ENCODE measurements at places on chromosomes 1 and 21. TPM values are rescaled to one million over a fixed set of nuclear protein-coding genes. Genes with fewer than 3 reads are reported as not detected.

- H3K4me1 ChIP-seq = no peaks in the 10 kb centered on the region
- no peaks in the 10 kb centered on the region for H3K27me3 ChIP-seq
- H3K36me3 ChIP-seq = no peaks in the 10 kb centered on the region
- no peak overlapping the region for H3K4me3 ChIP-seq
- no peak overlapping the region for H3K27ac ChIP-seq
Measured at GRCh38 chr1:197307136-197307535, 39.1 kb downstream of the CRB1 start.

- peak overlapping the region; percentile 86 for H3K27ac ChIP-seq
- peak overlapping the region; percentile 77 for H3K4me3 ChIP-seq
- H3K27me3 ChIP-seq = no peaks in the 10 kb centered on the region
- peaks cover 87% of the 10 kb centered on the region for H3K4me1 ChIP-seq
- DNase-seq = no peak
Measured at GRCh38 chr21:25425156-25425555, 182.1 kb downstream of the MRPL39 start.

DNA sequence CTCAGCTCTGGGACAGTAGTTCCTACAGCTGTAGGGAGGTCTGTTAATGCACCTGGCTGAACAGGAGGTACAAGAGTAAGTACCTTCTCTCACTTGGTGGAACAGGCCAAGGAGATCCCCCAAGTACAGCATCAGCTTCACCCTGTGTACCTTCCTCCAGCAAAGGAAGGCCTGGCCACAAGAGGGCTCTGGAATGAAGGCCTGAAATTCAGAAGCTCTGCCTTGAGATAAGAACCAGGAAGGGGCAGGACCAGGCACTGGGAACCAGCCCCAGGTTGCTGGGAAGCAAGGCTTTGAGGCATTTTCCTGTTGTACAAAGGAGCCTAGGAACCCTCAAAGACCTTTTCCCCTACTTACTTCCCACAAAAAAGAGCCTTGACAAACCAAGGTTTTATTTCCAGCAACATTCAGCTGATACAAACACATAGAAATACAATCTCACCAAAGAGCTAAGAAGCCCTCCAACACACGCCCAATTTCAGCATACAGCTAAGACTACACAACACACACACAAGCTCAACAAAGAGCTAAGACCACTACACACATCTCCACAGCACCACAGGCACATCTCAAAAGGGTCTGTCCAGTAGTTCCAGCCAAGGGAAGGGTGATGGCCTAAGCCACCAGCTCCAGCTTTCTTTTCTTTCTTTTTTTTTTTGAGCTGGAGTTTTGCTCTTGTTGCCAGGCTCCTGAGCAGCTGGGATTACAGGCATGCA lies 23.5 kb downstream of the F11R start:
- peaks cover 32% of the 10 kb centered on the region for H3K4me1 ChIP-seq
- no peak overlapping the region for H3K4me3 ChIP-seq
- DNase-seq = peak; percentile 34
- no peaks in the 10 kb centered on the region for H3K36me3 ChIP-seq
- no peak overlapping the region for H3K27ac ChIP-seq

DNA sequence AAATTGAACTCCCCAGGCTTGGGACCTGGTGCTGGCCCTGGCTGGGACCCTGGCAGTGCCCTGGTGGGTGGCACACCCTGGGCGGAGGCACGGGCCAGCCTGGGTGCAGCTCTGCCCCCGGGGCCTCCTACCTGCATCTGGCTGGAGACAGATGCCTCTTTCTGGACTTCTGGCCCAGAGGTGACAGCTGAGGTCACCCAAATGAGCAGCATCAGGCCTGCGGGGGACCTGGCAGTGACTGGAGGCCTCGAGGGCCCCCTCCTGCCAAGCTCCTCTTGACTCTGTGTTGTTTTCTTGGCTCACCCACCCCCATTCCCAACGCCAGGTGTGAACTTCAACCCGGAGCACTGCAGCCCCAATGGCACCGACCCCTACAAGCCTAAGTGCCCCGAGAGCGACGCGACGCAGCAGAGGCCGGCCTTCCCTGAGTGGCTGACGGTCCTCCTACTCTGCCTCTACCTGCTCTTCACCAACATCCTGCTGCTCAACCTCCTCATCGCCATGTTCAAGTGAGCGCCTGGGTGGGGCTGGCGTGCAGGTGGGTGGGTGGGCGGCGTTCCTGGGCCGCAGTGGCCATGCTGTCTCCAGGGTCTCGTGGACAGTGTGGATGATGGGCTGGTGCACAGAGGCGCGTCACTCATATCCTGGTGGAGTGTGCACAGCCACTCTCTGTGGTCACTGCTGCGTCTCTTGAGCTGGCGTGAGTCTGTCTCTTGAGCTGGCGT lies 41.6 kb upstream of the LRRC3 start:
- no peaks in the 10 kb centered on the region for H3K4me1 ChIP-seq
- DNase-seq = no peak
- no peak overlapping the region for H3K27ac ChIP-seq

- no peaks in the 10 kb centered on the region for H3K36me3 ChIP-seq
- H3K27me3 ChIP-seq = peaks cover 49% of the 10 kb centered on the region
- no peak for DNase-seq
- H3K4me3 ChIP-seq = no peak overlapping the region
- no peak overlapping the region for H3K27ac ChIP-seq
- peaks cover 12% of the 10 kb centered on the region for H3K4me1 ChIP-seq
Measured at GRCh38 chr1:14602136-14602535, 3.7 kb downstream of the KAZN start.

DNA sequence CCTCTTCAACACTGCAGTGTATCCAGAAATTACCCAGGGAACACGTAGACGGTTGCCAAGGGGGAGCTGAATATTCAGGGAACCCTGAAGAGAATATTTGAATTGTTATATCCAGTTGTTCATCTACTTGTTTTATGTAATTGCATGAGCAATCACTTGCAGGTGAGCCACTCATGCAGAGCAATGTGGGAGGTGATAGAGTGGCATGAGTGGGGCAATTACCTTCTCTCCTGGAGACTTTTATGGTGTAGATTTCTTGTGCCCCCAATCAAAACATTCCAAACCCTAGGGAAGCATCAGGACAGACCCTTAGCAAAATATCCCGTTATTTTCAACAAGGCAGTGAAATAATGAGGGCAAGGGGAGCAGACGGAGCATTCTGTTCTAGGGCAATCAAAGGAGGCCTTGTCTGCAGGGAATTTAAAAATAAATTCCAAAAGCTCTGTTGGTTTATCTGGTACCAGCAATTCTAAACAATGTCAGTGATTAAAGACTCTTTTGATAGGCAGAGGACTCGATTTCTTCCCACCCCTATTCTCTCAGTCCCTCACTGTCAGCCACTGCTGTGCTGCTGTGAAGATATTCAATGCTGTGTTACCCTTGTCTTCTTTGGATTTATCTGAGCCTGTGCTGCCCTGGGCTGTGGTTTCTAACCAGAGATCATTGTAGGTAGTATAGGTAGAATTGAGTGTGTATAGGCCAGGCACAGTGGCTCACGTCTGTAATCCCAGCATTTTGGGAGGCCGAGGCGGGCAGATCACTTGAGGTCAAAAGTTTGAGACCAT lies 180.2 kb upstream of the MAP1LC3C start:
- no peaks in the 10 kb centered on the region for H3K4me1 ChIP-seq
- H3K27me3 ChIP-seq = no peaks in the 10 kb centered on the region
- H3K4me3 ChIP-seq = no peak overlapping the region
- no peak overlapping the region for H3K27ac ChIP-seq
- H3K36me3 ChIP-seq = no peaks in the 10 kb centered on the region

GRCh38 chr21:42737951-42738590 lies 84.7 kb downstream of the PDE9A start:
- DNase-seq = peak; percentile 51
- no peaks in the 10 kb centered on the region for H3K27me3 ChIP-seq
- H3K4me3 ChIP-seq = peak overlapping the region; percentile 86
- peaks cover 41% of the 10 kb centered on the region for H3K4me1 ChIP-seq

DNA sequence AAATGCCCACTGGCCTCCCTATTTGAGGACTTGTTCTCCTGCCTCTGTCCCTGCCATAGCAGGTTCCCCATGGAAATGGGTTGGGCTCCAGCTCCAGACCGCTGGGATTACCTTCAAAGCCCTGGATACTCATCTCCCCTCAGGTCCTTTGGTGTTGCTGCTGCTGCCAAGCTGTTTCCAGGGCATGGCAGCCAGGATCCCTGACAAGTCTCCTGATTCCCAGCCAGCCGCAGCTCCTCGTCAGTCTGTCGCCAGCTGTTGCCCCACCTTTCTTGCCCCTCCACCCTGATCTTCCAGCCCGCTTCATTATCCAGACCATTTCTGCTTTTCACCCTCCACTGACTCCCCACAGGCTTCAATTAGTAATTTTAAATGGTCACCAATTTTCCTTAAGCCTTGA lies 68.3 kb upstream of the KCND3 start:
- H3K36me3 ChIP-seq = no peaks in the 10 kb centered on the region
- no peak overlapping the region for H3K4me3 ChIP-seq
- H3K27ac ChIP-seq = no peak overlapping the region

DNA sequence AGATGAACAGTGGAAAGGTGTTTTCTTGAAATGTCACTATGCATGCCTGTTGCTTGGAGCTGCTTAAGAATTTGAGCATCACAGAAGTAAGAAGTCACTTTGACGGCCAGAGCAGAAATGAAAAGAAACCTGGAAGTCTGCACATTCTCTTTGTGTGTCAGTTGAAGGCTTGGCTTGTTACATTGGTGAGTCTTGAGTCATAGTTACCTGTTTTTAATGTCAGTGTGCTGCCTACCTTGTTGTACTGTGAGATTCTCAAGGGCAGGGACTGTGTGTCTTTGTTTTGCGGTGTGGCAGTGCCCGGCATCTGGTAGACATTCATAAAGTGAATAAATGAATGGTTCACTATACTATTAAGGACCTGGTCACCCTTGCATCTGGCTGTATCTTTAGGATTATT lies 9.9 kb downstream of the OTUD3 start:
- H3K36me3 ChIP-seq = peaks cover 9% of the 10 kb centered on the region
- H3K27ac ChIP-seq = no peak overlapping the region
- peaks cover 5% of the 10 kb centered on the region for H3K4me1 ChIP-seq
- no peak overlapping the region for H3K4me3 ChIP-seq

DNA sequence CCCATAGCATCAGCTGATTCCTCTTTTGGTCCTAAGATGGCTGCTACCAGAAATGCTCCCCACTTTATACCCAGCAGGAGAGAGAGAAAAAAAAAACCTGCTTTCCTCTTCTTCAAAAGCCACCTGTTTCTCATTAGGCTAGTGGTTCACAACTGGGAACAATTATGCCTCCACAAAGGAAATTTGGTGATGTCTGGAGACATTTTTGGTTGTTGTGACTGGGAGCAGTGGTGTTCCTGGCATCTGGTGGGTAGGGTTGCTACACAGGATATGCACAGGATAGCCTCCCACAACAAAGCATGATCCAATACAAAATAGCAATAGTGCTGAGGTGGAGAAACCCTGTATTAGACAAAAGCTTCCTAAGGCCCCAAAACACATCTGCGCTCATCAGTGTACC lies 38.5 kb upstream of the SGIP1 start:
- H3K4me3 ChIP-seq = no peak overlapping the region
- no peak for DNase-seq
- H3K27me3 ChIP-seq = peaks cover 30% of the 10 kb centered on the region
- no peak overlapping the region for H3K27ac ChIP-seq

GRCh38 chr1:192954705-192955265 lies 104.4 kb downstream of the UCHL5 start:
- H3K27ac ChIP-seq = no peak overlapping the region
- no peaks in the 10 kb centered on the region for H3K36me3 ChIP-seq
- no peak for DNase-seq
- H3K27me3 ChIP-seq = no peaks in the 10 kb centered on the region
- H3K4me1 ChIP-seq = peaks cover 3% of the 10 kb centered on the region

- peak; percentile 60 for DNase-seq
- H3K4me1 ChIP-seq = peaks cover 30% of the 10 kb centered on the region
- H3K4me3 ChIP-seq = no peak overlapping the region
- H3K27ac ChIP-seq = no peak overlapping the region
Measured at GRCh38 chr1:156643778-156644092, 1.8 kb downstream of the BCAN start.

DNA sequence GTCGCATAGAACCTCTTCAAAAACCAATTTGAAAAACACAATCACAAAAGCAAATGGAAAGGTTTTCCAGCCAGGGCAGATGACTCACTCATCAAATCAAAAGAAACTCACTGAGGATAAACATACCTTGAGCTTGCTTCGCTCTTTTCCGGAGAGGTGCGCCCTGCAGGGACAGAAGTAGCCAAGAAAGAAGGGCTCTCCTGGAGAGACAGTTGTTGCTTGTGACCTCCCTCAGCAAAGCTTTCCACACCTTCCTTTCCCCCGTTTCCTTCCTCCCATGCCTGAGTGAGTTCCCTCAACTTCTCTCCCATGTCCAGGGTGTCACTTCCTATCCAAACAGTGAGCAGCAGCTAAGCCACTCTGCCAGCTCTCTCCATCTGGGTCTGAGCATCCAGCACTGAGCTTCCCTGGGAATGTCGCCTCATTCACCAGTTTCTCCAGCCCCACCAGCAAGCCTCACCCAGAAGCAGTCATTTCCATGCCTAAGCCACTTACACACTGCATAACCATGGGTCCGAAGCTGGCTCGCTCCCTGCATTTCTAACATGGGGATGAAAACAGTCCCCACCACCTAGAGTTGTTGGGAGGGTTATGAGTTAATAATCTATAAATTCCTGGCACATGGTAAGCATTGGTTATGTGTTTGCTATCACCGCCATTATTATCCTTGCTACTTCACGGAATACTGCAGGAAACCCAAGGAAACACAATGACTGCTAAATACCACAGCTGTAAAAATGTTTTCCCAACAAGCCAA lies 75.0 kb downstream of the PTPN14 start:
- peaks cover 33% of the 10 kb centered on the region for H3K27me3 ChIP-seq
- H3K4me3 ChIP-seq = no peak overlapping the region
- no peak for DNase-seq

- H3K4me3 ChIP-seq = peak overlapping the region; percentile 77
- no peaks in the 10 kb centered on the region for H3K36me3 ChIP-seq
- DNase-seq = peak; percentile 74
- peaks cover 85% of the 10 kb centered on the region for H3K4me1 ChIP-seq
- H3K27me3 ChIP-seq = no peaks in the 10 kb centered on the region
- peak overlapping the region; percentile 98 for H3K27ac ChIP-seq
Measured at GRCh38 chr1:26288311-26288941, 8.5 kb downstream of the SH3BGRL3 start.

DNA sequence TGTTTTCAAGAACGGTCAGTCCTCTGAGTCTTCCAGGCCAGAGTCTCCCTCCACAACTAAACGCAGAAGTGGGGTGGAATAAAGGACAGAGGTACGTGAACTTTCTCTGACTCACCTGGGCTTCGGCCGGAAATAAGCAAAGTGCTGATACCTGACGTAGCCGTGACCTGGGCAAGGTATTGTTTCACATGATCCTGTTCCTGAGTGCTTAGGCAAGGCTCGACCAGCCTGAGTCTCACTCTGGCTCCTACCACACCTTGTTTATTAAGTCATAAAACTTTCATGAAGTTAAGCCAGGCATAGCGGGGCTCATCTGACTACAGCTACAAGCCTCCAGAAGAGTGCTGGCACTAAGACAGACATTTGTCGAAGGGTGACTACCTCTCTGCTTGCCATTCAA lies 327.5 kb downstream of the SETD4 start:
- H3K4me1 ChIP-seq = no peaks in the 10 kb centered on the region
- no peaks in the 10 kb centered on the region for H3K36me3 ChIP-seq
- H3K27me3 ChIP-seq = peaks cover 12% of the 10 kb centered on the region
- no peak overlapping the region for H3K27ac ChIP-seq
- no peak overlapping the region for H3K4me3 ChIP-seq

The EVA1C gene
- 8.5 TPM for total RNA-seq

The LCA5L gene
- total RNA-seq = 0.31 TPM

The FCER1G gene
- total RNA-seq = 1.8 TPM

The SLC25A33 gene
- total RNA-seq = 5.9 TPM

The NBPF19 gene
- total RNA-seq = 28.0 TPM

The OR2L2 gene
- 0.12 TPM for total RNA-seq
